ENCODE measurements at places on chromosomes 7 and 10. TPM values are rescaled to one million over a fixed set of nuclear protein-coding genes. Genes with fewer than 3 reads are reported as not detected.

Gene C7orf57
- 0.32 TPM for total RNA-seq

Gene CFAP43
- total RNA-seq = 0.16 TPM

Gene GGCT
- 35.5 TPM for total RNA-seq

Gene KCND2
- total RNA-seq = not detected

Gene MYO3A
- not detected for total RNA-seq

Gene STEAP2
- total RNA-seq = not detected

Gene TWIST1
- total RNA-seq = 1.1 TPM

DNA sequence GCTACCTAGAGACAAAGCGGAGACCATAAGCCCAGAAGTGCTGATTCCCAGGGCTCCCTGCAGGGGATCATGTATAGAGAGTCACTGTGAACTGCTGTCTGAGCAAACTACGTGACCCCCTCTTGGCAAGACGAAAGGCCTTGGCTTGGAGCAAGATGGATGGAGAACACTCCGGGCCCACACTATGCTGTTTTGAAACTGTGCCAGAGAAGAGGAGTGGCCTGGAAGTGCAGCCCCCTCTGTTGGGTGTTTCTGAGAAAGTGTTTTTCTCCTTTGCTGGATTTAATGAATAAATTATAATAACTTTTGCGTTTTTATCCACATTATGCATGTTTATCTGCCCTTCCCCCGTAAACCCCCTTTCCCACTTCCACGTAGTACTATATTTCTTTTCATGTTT is 639.3 kb upstream of the GALNT17 start:
- no peak for ATAC-seq

DNA sequence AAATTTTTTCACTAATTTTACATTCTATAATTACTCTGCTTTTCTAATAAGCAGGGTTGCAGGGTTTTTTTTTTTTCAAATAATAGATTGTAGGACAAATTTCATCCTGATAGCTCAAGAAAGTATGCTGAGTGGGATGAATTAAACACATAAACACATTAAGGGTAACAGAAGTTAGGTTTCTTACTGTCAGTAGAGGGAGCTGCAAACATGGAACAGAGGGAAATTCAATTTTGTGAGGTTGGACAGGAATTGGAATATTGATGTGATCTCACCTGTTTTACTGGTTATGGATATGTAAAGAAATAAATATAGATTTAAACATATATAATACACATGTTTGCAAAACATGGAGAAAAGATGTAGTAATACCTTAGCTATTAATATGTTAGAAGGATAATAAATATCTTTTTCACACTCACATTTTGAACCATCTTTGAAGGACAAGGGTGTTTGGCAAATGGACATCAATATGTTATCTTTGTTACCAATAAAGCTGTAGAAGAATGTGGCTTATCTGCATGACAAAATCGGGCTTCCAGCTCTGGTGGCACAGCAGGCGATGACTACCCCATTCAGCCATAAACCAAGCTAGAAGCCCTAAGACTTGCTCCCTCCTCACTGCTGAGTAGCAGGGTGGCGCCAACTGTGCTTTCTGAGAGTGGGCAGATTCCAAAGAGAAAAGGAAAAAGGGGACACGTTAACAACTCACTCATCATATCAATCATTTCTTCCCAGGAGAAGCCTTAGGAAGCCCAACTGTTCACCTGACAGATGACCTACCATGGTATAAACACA is 1257.4 kb downstream of the GATA3 start:
- ATAC-seq = no peak

DNA sequence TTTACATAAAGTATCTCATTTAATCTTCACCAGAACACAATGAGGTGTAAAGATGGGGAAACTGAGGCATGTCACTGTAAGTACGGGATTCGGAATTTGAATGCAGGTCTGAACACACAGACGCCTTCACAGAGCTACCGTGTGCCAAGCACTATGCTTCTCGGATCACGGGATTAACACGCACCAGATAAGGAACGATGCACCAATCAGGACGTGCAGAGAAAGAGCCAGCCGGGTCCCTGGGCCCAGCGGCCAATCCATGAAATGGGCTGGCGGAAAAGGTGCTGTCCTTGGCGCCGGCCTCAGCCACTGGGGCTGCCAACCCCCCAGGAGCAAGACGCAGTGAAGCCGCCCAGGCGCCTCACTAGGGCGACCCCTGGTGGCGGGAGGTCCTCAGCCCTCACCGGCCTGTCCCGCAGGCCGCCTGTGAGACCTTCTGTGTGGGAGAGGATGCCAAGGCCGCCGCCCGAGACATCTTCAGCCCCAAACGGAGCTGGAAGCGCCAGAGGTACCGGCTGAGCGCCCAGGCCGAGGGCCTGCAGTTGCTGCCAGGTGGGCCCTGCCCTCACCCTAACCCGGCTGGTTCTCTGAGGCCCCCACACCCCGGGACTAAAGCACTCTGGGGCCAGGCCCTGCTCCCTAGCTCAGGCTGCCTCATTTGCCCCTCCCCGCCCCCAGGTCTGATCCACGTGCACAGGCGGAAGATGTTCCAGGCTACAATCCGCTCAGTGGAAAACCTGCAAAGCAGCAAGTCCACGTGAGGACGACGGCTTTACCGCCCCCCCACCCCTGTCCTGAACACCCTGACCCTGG is 15.6 kb downstream of the ATG9B start:
- peak; percentile 79 for ATAC-seq

DNA sequence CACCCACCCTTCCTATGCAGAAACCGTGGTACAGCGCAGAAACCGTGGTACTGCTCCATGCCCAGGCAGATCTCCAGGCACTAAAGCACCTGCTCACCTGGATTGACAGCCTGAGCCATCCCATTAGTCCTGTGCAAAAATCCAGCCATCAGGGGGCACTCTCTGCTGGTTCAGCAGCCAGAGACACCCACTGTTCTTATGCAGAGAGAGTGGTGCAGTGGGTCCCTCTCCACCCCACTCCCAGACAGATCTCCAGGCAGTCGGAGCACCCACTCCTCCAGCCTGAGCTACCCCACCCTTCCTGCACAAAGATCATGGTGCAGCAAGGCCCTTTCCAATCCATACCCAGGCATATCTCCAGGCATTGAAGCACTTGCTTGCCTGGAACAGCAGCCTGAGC is 219.8 kb downstream of the CTNNA3 start:
- no peak for ATAC-seq

DNA sequence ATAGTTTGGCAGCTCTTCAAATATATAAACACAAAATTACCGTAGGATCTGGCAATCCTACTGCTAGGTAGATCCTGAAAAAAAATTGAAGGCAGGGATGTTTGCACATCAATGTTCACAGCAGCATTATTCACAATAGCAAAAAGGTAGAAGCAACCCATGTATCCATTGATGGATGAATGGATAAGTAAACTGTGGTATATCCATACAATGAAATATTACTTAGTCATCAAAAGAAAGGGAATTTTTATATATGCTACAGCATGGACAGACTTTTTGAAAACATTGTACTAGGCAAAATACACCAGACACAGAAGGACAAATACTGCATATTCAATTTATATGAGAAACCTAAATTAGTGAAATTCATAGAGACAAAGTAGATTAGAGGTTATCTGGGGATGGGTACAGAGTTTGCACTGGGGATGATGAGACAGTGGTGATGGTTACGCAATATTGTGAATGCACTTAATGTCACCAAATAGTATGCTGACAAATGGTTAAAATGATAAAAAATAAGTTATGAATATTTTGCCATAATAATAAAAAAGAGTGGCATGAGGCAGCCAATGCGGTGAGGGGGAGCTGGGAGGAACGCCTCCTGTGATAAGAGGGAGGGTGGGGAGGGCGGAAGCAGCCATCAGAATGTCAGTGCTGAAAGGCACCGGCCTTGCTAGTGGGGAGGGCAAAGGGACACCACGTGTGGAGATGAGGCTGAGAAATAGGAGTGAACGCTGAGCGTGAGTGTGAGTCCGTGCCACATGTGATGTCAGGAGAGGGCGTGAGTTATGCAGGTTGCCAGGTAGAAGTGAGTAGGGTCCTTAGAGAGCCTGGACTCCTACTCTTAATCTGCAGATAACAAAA is 386.1 kb upstream of the PODXL start:
- ATAC-seq = no peak

GRCh38 chr10:16459423-16459939 is 22.7 kb downstream of the PTER start:
- ATAC-seq = no peak

DNA sequence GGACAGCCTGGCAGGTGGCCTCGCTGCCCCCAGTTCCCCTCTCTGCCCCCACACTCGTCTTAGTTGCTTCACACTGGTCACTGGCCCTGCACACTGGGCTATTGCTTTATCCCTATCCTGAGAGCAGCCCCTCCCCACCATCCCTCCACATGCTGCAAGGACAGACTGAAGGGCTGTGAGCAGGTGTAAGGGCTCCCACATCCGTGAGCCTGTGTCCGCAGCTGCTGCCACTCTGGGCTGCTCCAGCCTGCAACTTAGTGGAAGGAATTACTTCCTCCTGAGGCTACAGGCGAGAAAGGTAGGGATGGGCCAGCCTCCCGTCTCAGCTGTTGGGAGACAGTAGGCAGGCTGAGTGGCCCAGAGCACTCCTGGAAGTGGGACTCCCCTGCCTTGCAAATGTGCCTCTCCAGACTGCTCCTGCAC is 3.8 kb downstream of the RARRES2 start:
- no peak for ATAC-seq

DNA sequence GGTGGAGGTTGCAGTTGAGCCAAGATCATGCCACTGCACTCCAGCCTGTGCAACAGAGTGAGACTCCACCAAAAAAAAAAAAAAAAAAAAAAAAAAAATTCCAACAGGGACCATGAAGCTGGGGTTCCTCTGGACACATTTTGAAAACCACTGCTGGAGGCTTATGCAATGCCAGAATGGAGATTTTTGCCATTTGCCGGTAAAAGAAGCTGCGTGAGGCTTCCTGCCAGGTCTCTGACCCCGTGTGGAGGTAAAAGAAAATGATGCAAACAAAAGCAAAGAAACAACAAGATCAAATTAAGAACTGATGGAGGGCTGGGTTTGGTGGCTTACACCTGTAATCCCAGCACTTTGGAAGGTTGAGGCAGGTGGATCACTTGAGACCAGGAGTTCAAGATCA is 30.5 kb upstream of the PDZD8 start:
- ATAC-seq = no peak

- ATAC-seq = peak; percentile 42
Observed at GRCh38 chr10:71212318-71213126, at the start of gene UNC5B. Gene UNC5B, plus strand, starts transcription at chr10:71212570. Its CDS starts 416 bp downstream, at chr10:71212986.

GRCh38 chr7:111409714-111410422 is 152.4 kb downstream of the IMMP2L start:
- no peak for ATAC-seq

DNA sequence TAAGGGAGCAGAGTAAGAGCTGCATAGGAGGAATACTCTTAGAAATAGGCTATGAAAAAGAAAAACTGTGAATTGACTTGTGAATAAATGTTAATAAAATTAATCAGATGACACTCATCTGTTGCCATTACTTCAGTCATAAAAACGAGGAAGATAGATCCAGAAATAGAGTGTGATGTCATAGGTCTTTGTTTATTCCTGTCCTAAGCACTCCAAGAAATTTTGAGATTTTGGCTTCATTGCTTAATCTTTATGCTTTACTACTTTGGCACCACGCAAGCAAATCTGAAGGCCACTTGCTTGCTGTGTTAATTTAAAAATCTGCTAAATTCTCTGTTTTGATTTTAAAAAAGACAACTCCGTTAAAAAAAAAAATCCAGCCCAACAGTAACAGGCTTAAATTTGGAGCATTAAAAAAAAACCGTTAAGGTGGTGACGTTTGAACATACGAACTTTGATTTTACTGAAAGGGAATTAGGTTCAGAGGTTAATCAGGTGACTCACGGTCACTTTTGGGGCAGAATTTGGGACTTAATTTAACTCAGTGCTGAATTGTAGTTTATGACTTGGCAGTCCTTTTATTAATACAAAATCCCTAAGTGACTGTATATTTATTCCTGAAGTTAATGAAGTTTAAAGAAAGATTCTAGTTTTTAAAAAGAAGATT is 3.4 kb downstream of the IFRD1 start:
- no peak for ATAC-seq
